ENCODE measurements at places on chromosomes 7 and 10.

DNA sequence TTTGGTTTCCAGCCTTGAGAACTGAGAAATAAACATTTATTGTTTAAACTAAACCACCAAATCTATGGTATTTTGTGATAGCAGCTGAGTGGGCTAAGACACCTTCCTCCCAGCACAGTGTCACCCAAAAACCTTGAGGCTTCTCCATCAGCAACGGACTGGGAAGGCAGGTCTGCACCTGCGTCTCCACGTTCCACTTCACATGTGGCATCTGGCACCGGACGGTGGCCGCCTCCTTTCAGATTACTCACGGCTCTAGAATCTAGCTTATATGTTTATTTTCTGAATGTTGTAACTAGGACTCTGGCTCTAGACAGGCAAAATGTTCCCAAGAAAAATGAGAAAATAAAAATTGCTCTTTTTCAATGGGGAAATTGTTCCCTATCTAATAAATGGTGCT lies 201.0 kb downstream of the ADARB2 start:
- DNase-seq = no peak

GRCh38 chr7:783556-784490 lies 48.5 kb upstream of the SUN1 start:
- DNase-seq = no peak

DNA sequence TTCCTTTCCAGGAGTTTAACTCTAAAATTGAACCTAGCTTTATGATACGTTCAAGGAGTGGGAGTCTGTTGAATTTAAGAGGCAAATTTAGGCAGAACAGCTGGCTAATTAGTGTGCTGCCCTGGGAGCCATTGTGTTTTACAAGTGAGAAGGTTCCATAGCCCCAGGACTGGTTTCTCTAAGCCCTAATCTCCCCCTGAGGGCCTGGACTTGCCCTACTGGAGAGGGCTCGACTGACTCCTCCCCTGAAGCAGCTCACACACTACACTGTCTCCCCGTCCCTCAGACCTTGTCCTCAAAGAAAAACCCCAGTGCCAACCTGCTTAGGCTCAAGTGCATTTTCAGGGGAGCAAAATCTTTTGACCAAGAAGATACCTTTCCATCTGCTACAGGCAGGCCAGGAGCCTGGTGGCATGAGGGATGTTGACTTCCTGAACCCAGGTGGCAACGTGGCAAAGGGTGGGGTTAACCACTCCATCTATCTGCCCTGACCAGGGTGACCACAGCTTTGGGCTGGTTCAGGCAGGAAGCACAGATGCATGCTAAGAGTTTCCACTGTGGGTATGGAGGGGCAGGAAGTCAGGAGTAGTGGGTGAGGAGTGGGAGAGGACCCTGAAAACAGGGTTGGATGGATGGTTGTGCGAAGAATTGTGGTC lies 68.9 kb upstream of the CARD11 start:
- no peak for DNase-seq

- no peak for DNase-seq
Measured at GRCh38 chr7:94498918-94499317, 10.7 kb upstream of the CASD1 start.

- no peak for DNase-seq
Measured at GRCh38 chr10:2992401-2993198, 74.7 kb upstream of the PFKP start.

GRCh38 chr10:63260860-63261251 lies 127.7 kb downstream of the NRBF2 start:
- no peak for DNase-seq

- DNase-seq = peak; percentile 37
Measured at GRCh38 chr7:117673839-117674238, 194.0 kb downstream of the CFTR start.
